Activated CD8-positive, alpha-beta memory T cell treated with anti-CD3 and anti-CD28 coated beads for 1 hour (primary cell): ENCODE measurements at places on chromosomes 1 and 21.

GRCh38 chr1:229384822-229385221, 42.0 kb upstream of the CCSAP start:
- no peak for DNase-seq

- no peak for DNase-seq
Observed at GRCh38 chr21:41011951-41012366, 156.0 kb upstream of the BACE2 start.

- no peak for DNase-seq
Observed at GRCh38 chr1:164801791-164802502, 243.0 kb downstream of the PBX1 start.

GRCh38 chr1:28871631-28872401, 42.6 kb upstream of the EPB41 start:
- DNase-seq: no peak

GRCh38 chr1:72567521-72567920, 285.2 kb upstream of the NEGR1 start:
- DNase-seq: no peak

GRCh38 chr1:225469051-225469450, 41.2 kb upstream of the LBR start:
- DNase-seq: no peak

DNA sequence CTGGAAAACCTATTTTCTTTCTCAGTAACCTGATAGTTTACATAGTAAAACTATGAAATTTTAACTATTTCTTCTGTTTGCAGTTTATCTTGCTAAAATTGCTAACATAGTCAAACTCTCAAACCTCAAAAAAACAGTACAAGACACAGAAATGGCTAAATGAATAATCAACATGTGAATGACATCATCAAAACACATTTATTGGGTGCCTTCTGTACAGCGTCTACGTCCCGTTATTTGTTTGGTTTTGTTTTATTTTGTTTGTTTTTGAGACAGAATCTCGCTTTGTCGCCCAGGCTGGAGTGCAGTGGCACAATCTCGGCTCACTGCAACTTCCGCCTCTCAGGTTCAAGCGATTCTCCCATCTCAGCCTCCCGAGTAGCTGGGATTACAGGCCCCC, 11.2 kb downstream of the RBM34 start:
- no peak for DNase-seq

GRCh38 chr21:17613242-17613676, 558 bp upstream of the BTG3 start:
- no peak for DNase-seq

DNA sequence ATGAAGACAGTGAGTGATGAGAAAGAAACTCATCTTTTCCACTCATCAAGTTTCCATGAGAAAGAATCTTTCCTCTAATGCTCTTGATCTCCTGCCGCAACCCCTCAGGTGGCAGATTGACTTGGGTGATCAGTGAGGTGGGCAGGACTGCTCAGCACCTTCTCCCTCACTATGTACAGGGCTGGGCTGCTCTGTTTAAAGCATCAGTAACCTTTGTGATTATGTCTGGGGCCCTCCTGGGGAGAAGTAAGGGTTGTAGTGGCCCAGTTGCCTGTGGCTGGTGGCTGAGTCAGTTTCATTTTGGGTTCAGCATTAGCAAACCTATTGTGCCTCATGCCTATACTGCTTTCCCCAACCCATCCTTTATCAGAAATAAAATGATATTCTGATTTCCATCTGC, 366.0 kb downstream of the TTLL7 start:
- no peak for DNase-seq

- DNase-seq: no peak
Observed at GRCh38 chr1:51686450-51686849, 69.6 kb downstream of the OSBPL9 start.

GRCh38 chr1:12480748-12481362, 137.2 kb downstream of the DHRS3 start:
- DNase-seq: no peak

DNA sequence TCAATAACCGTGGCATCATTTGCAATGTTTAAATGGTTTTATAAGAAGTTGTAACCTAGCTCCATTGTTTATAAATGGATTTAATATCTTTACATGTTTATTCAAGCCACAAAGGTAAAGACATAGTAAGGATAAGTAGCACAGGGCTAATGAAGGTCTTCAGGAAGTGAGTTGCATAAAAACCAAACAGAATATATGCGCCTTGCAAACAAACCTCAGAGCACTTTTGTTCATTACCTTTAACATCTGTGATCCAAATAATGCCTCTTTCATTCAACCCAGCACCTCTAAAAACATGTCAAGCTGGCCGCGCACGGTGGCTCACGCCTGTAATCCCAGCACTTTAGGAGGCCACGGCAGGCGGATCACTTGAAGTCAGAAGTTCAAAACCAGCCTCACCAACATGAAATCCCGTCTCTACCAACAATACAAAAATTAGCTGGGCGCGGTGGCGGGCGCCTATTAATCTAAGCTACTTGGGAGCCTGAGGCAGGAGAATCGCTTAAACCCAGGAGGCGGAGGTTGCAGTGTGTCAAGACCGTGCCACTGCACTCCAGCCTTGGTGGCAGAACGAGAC, 25.3 kb downstream of the BRINP3 start:
- DNase-seq: no peak

- DNase-seq: no peak
Observed at GRCh38 chr1:158285756-158286241, 3.9 kb upstream of the CD1C start.

GRCh38 chr1:7456722-7457082, 314.4 kb upstream of the VAMP3 start:
- DNase-seq: no peak
